Stimulated activated CD4-positive, alpha-beta T cell treated with anti-CD3 and anti-CD28 coated beads, Interleukin-1b, Interleukin-23, amount 100 ng/mL, for 1 hour (primary cell): ENCODE measurements at places on chromosomes 11 and 22.

DNA sequence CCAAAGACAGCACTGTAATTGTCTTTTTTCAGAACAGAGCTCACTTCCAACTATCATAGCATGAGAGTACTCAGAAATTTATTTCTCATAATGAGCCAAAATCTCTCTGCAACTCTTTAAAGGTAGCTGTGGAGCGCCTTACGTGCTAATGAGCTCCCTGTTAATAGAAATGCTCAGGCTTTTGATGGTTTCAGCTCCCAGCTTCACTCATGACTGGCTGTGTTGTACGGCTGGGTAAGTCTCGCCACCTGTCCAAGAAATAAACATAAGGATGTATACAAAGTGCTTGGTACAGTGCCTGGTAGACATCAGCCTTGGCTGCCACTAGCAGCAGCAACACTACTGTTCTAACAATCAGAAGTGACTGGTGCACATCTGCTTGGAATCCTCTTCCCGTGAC, 109.4 kb downstream of the LDLRAD3 start:
- no peak for DNase-seq

DNA sequence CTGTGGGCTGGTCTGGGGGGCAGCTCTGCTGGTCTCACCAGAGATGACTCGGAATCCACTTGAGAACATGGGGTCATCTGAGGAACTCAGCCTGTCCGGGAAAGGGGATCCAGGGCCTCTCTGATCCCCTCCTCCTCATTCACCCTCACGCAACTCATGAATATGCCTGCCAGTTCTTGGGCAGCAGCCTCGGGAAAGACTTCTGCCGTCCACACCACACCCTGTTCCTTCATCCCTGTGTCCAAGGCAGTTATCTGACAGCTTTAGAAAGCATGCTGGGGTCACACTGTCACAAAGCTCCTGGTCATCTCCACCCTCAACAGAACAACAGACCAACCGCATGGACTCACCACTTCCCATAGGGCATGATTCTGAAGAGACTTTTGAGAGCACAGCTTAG, 88.3 kb downstream of the AMOTL1 start:
- DNase-seq, result no peak

DNA sequence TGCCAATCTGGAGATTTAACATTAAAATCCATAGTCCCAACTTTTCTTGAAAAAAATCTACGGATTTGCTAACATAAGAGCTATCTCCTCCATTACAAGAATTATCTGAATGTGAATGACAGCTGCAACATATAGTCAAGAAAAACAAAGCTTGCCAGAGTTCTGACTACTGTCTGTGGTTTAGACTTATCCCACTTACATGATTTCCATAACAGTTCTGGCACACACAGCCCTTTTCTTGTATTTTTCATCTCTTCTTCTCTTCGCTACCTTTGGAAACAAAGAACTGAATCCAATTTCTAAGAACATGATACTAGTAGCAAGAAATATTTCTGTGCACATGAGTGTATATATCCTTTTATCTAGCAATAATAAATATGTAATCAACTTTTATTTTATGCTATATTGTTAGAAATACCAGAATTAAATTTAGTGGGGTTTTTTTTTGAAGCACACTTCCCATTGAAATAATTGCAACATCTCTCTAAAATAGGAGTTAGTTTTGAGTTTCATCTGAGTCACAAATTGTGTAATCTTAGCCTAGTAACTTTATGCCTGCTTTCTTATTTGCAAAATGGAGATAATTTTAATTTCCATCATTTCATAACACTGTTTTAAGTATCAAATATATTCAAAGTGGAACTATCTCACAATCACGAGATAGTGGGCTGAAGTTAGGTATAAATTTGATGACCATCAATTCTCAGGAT, 1217.6 kb downstream of the JRKL start:
- no peak for DNase-seq

GRCh38 chr11:110757066-110757465, 44.8 kb upstream of the ARHGAP20 start:
- DNase-seq, result no peak

GRCh38 chr11:119205080-119205479, 1.1 kb upstream of the CBL start:
- no peak for DNase-seq

DNA sequence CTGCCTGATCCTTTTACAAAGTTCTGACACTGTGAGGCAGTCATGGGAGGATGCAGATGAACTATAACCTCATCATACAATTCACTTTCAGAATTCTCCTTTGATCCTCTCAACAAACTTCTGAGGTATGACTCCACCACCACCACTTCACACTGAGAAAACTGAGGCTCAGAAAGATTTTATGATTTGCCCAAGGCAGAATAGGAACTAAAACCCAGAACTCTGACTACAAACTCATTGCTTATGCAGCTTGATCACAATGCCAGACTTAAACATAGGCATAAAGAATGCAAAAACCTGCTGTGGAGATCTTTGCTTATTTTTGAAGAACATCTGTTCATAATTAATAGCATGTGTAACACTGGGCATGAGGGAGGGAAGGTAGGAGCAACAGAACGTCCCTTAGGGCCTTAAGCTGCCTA, 20.4 kb downstream of the FAM168A start:
- DNase-seq, result no peak

- no peak for DNase-seq
Observed at GRCh38 chr11:44248109-44248508, 61.8 kb downstream of the ALX4 start.

- no peak for DNase-seq
Observed at GRCh38 chr22:23877566-23877965, 16.6 kb upstream of the MIF start.

DNA sequence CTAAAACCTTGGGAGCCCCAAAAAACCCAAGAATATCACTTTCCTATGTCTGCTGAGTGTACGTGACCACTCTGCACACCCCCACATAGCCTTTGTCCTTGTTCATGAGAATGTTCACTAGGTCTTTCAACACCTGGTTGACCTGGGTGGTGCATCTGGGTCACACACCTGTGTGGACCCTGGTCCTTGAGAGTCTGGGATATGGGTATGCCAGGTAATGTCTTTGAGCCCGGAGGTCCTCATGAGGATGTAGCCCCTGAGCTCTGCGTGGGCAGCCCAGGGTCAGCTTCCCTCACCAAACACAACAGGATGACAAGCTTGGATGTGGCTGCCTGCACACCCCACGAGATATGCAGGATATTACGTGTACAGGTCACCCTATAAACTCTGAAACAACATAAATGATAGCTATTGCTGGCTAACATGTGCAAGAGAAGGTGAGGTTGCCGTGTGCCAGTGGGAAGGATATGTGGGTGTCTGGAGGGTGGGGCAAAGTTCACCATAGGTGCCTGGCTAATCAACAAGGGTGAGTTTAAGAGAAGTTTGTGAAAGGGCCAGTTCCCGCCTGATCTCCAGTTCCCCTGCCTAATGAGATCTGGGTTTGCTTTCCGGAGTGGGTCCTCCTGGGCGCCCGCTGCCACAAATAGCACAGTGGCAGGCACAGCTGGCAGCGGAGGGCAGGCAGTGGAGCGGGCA, 1.4 kb upstream of the PPARA start:
- no peak for DNase-seq

DNA sequence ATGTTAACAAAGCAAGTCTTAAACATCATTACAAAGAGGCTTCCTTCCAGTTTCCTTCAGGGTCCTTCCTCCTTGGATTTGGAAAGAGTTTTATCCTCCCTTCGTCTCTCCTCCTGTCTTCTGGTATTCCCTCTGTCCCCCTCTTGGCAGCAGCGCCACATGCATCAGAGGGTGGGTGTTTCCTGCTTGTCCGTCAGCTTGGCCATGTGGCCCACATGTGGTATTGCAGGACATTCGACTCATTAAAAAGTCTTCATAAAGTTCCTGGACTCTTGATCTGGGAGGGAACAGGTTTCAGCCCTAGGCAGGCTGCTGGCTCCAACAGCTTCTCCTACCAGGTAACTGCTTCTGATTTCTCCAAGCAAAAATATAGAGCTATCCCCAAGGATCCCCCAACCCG, 189.8 kb downstream of the CSNK2A3 start:
- no peak for DNase-seq

GRCh38 chr11:43644621-43645299, 35.8 kb upstream of the HSD17B12 start:
- no peak for DNase-seq

GRCh38 chr11:13102865-13103539, 93.9 kb downstream of the RASSF10 start:
- DNase-seq, result no peak

GRCh38 chr22:49148895-49149418, 678.7 kb downstream of the BRD1 start:
- no peak for DNase-seq

- DNase-seq, result no peak
Observed at GRCh38 chr22:49427941-49428340, 399.7 kb downstream of the BRD1 start.

DNA sequence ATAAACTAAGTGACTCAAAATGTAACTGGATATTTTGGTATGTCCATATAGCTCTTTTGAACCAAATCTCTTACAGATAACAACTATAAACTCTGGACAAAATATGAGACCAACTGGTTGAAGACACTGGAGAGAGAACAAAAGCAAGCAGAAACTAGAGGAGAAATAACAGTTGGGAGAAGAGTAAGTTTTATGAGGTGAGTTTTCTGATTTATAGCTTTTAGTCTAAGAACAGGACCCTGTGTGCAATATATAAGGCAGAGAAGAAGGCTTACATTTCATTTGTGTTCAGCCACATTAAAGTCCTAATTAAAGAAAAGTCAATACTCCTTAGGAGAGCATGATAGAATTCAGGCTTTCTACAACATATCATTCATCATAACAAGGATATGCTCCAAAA, 71.0 kb upstream of the AMOTL1 start:
- DNase-seq, result no peak

GRCh38 chr11:125223901-125224361, 59.4 kb downstream of the PKNOX2 start:
- no peak for DNase-seq

- DNase-seq, result no peak
Observed at GRCh38 chr22:42473484-42474193, 41.4 kb upstream of the NFAM1 start.

DNA sequence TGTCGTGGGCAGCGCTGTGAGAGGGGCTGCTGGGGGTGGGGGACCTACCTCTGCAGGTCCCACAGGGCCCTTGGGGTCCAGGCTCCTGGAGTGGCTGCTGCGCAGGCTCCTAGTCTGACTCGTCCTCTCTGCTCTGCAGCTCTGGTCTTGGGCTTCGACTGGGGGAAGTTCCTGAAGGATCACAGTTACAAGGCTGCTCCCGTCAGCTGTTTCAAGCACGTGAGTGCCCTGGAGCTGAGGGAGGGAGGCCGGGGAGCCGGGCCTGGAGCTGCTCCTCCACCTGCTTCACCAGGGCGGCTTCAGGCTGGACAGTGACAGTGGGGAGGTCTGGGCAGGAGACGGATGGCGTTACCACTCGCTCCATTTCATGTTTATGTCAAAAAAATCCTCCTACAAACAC, 11.9 kb downstream of the L3MBTL2 start:
- DNase-seq, result no peak

GRCh38 chr22:44362249-44363012, 49.7 kb upstream of the SHISAL1 start:
- no peak for DNase-seq

- no peak for DNase-seq
Observed at GRCh38 chr22:23751441-23751996, 607 bp upstream of the ZNF70 start.

GRCh38 chr11:129278586-129279319, 86.6 kb upstream of the ARHGAP32 start:
- DNase-seq, result no peak
